ENCODE measurements at places on chromosomes 1 and 21.

- DNase-seq, result no peak
Observed at GRCh38 chr1:93842750-93843500, 36.1 kb downstream of the DNTTIP2 start.

GRCh38 chr1:66930823-66931174, 6.0 kb downstream of the MIER1 start:
- DNase-seq, result no peak

- DNase-seq, result no peak
Observed at GRCh38 chr1:159898527-159898926, 1.4 kb downstream of the CFAP45 start.

DNA sequence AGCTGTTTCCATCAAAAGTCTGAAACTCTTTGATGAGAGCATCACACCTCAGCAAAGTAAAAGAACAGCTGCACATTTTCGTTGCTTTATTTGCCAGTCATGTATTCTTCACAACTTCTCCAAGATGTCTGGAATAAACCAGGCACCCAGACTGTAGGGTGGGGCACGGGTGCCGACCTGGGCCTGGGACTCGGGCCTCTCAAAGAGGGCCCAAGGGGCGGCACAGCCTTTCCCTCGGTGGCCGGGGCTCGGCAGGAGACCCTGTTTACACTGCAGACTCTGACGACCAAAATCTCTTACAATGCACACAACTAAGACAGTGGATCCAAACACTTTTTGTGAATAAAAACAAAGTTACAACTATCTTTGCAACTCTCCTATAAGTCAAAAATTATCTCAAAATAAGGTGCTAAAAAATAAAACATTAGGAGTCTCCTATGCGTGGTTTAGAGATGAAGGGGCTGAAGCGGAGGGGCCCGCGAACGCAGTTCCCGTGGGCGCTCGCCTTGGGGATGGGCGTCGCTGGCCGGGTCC, 696 bp downstream of the LSS start:
- DNase-seq, result no peak

DNA sequence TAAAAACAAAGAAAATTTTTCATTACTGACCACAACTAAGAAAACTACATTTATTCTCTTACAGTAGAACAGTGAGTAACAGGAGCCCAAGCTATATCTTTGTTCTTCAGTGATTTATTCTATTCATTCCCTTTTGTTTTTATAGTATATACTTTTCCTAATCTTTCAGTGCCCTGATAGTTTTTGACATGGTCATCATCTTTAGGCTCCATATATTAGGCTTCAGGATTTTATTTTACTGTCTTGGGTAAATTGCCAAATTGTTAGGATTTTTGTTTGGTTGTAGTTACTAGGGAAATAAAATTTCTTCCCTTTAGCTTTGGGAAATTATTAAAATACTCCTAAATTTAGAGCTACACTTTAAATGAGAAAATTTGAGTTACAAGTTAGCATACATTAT, 10.3 kb downstream of the FBXO28 start:
- DNase-seq, result no peak

All from activated gamma-delta T cell treated with Interleukin-2 at 50 U/mL for 16 hours (primary cell).